ENCODE measurements at places on chromosomes 7 and 10. TPM values are rescaled to one million over a fixed set of nuclear protein-coding genes. Genes with fewer than 3 reads are reported as not detected.

Gene TLL2
- 0.60 TPM for total RNA-seq

- DNase-seq: no peak
Measured at GRCh38 chr7:5231116-5231515, 41.1 kb downstream of the WIPI2 start.

Gene C7orf33
- not detected for total RNA-seq

- DNase-seq: no peak
Measured at GRCh38 chr7:157570531-157571200, 233.9 kb downstream of the DNAJB6 start.

Gene ADCY1
- total RNA-seq: 0.26 TPM

Gene NOM1
- 51.5 TPM for total RNA-seq

DNA sequence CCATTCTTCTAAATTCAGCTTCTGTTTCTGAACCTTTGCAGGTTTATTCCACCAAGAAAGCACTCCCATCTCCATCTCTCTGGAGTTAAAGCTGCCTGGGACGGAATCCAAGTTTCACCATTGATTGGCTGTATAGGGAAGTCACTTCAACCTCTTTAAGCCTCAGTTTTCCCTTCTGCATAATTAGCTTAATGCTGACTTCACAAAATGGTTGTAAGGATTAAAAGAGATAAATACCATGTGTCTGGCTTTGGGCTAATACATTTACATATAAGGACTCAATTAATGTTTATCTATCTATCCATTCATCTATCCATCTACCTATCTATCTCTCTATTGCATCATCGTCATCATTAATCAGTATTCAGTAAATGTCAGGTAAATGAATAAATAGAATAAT is 629.6 kb upstream of the MGMT start:
- DNase-seq: no peak

- DNase-seq: no peak
Measured at GRCh38 chr7:28029051-28029450, 151.5 kb downstream of the JAZF1 start.

DNA sequence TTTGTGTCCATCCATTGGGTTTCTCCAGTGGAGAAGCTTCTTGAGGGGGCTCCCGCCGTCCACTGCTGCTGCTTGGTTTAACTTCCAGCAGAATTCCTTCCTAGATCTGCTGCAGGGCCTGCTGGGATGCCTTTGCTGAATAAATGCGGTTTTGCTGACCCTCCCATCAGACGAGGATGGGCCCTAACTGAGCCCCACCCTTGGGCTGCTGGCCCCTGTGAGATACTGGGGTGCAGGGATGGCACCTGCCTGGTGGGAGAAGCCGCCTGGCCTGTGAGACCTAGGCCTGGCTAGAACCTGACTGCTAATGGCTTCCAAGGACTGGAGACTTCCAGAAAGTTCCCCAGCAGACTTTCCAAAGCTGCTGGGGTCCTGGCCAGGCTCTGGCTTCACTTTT is 43.8 kb downstream of the ZNF467 start:
- no peak for DNase-seq

Gene RNLS
- total RNA-seq: 23.7 TPM

Gene HABP2
- total RNA-seq: not detected

GRCh38 chr7:115060095-115060870 is 138.4 kb downstream of the MDFIC start:
- no peak for DNase-seq

DNA sequence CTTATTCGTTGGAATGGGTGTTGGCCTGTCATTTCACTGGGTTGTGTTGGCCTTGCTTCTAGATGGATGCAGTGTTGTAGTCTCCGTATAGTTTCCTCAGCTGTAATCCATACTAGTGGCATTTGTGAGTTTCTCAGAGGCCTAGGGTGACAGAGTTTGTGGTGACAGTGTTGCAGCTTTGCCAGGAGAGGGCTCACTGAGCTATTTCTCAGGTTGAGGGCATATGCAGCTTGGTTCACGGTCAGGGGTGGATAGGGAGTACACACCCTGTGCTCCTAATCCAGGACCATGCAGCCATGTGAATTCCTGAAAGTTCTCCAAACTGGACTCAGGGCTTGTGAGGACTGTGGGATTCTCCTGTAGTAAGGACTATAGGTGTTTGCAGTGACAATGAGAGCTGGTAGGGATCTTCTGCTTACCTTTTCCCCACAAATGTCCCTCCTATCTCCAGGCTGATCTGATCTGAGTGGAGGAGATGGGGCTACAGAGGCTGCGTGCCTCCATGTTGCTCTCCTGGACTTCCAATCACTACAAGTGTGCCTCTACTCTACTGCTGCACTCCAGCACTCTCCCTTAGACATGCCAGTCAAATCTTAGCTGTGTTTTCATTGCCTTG is 229.0 kb downstream of the STK31 start:
- no peak for DNase-seq

- DNase-seq: no peak
Measured at GRCh38 chr10:87523731-87524130, 19.0 kb downstream of the MINPP1 start.

- DNase-seq: no peak
Measured at GRCh38 chr10:98074315-98074911, 44.0 kb upstream of the CRTAC1 start.

Gene PLEKHS1
- total RNA-seq: 0.98 TPM

DNA sequence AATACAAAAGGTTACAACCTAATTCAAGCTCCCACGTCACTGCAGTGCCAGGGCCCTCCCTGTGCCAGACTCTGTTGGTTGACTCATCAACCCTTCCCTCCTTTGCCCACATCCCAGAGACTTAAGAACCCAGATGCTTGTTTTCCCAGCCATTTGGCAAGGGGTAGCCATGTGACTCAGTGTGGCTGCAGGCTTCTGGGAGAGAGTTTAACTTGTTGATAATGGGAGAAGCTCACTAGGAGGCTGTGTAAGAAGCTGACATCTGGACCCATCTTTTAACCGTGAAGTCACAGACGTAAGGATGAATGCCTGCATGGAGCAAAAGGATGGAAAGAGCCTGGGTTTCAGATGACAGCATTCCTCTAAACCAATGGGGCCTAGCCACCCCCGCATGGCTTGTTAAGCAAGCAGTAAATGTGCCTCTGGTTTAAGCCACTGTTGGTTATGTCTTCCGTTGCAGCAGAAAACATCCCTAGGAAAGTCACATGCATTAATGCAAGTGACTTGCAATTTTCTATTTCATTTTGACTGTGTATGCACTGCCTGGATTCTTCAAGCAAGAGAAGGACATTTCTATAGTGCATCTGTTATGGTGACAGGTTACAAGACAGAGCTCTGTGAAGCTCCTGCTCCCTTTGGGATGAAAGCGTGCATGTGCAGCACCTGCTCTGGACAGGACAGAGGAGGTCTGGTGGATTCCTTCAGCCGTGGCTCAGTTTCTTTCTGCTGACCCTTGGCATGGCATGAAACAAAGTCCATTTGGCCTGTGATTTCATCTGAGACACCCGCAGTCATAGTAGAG is 57.5 kb upstream of the CREB5 start:
- DNase-seq: no peak

DNA sequence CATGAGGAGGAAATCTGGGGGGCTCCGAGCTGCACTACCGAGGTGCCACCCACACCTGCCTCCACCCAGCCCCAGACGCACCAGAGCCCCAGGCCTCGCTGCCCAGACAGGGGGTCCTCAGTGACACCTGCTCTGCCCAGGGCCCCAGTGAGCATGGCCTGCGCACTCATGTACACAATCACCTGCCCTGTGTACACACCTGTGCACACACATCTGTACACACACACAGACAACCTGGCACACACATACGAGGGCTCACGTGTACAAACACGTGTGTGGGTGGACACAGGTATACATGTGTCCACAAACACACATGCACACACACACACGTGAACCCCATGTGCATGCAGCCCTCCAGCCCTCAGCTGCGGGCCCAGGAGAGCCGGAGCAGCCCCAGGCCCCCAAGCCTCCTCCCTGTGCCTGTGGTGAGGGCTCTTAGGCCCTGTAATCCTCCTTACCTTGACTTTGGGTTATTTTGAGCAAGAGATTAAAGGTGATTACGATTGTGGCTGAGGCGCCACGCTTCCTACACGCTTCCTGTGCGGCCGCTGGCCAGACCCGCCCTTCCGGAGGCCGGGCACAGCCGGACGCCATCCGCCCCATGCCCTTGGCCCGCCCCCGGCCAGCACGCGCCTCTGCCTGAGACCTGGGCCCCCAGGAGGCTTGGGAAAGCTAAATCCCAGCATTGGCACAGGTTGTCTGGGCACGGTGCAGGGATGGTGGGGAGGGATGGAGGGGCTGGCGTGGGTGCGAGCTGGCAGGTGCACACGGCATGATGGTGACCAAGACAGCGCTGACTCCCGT is 71.9 kb downstream of the ELFN1 start:
- DNase-seq: no peak

Gene MACC1
- total RNA-seq: 11.4 TPM

DNA sequence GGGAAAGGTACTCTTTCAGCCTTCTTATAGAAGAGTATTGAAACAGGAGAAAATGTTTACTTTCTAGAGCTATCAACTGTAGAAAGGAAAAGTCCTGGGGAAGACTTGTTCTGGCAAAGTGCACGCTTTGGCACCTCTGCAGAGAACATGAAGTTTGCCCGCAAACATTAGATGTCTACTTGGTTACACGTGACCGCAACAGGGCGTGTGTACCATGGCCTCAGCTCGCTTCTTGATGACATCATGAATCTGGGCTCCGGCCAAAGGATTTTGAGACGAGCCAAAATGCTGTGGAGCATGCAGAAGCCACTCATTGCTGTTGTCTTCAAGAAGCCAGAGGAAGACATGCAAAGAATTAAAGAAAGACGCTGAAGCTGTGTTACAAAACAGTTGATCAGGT is 8.6 kb upstream of the TAS2R60 start:
- peak; percentile 91 for DNase-seq

Gene TUBAL3
- not detected for total RNA-seq

DNA sequence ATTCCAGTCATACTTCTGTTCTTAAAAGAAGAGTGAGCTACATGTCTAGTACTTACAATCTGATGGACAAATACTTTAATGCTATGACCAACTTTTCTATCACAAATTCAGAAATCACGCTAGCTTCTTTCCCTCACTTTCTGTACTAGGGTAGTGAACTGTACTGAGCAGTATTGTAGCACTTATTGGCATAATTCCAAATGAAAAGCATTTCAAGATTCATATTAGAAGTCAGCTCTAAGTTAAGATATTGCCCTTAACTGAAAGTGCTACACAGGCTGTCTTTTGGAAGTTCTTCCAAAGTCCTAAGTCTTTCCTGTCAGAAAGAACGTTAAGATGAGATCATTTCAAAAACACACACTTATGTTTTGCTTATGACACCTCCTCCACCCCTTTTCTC is 13.4 kb downstream of the P4HA1 start:
- no peak for DNase-seq

Gene ACSM6
- total RNA-seq: 4.7 TPM

GRCh38 chr10:45198486-45199204 is 116.8 kb downstream of the OR13A1 start:
- DNase-seq: no peak

- DNase-seq: no peak
Measured at GRCh38 chr10:49762566-49762877, 399 bp upstream of the OGDHL start.

DNA sequence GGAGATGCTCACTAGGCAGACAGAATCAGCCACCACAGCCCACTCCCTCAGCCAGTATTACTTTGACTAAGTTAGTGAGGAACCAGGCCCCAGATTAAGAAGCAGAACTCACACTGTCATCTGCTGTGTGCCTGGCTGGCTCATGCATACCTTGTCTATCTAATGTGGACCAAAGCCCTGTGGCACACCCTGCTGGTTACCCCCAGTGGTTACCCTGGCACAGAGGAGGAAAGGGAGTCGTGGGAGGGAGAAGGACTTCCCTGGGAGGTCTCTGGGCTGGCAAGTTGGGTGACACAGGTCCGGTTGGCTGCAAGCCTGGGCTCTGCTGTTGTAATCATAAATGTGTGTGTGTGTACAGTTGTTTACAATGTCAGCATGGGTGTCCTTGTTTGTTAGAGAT is 7.5 kb upstream of the SH2D4B start:
- DNase-seq: no peak

DNA sequence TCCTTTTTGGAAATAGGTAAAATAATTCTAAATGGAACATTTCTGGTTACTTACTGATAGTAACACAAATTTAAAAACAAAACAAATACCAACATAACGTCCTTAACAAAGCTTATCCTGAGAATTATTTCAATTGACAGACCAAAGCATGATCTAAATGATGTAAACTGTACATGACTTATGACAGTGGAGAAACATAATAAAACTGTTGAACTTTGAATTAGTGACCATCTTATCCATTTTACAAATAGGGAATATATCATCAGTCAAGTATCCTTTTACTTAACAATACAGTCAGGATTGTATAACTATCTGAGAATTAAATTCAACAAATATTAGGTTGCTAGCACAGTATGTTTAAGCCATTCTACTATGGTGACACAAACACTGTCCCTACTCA is 2.4 kb downstream of the IPMK start:
- no peak for DNase-seq

Gene KCNH2
- not detected for total RNA-seq

DNA sequence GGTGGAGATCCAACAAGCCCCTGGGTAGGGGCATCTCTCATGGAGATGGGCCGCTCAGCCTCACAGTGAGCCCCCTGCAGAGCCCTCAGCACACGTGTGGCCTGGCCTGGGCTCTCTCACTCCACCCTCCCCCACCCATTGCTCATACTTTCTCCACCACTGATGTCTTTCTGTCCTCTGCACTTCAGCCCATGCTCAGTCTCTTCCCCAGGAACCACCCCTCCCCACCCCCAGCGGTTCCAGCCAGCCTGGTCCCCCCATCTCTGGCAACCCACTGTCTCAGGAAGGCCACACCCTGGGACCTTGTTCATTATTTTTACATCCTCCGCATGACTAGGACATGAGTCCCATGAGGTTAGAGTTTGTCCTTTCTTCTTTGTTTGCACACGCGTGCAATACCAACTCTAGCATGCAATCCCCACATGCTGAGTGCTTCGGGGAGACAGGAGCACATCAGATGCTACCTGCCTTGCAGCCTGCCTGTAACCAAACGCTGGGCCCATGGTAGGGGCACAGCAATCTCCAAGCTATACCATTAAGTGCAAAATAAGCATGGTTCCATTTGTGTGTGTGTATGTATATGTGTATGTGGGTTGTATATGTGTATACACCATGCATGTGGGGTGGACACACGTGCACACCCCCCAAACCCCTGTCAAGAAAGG is 408.4 kb upstream of the FOXK1 start:
- DNase-seq: no peak

Gene CYP2C19
- 0.68 TPM for total RNA-seq

Gene CDHR1
- 106 TPM for total RNA-seq

DNA sequence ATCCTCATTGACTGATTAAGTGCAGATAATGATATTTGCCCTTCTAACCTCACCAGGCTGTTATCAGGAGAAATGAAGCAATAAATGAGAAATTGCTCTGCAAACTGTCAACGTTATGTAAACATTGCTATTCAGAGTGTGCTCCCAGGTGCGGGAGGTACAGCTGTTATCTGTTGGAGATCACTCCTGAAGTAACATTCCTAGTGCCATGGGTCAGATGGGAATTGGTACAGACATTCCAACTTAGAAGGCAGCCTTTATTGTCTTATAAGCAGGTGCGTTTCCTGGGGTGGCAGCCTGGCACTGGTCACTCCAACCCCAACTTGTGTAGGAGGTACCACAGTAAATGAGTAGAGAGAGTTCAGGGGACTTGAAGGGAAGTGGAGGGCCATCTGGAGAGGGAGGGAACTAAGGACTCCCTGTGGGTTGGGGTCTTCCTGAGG is 36.8 kb downstream of the HK1 start:
- no peak for DNase-seq

- peak; percentile 9 for DNase-seq
Measured at GRCh38 chr10:129790715-129791446, 173.2 kb downstream of the EBF3 start.

Gene FBXO24
- 2.4 TPM for total RNA-seq
